ENCODE measurements at places on chromosomes 4 and X.

DNA sequence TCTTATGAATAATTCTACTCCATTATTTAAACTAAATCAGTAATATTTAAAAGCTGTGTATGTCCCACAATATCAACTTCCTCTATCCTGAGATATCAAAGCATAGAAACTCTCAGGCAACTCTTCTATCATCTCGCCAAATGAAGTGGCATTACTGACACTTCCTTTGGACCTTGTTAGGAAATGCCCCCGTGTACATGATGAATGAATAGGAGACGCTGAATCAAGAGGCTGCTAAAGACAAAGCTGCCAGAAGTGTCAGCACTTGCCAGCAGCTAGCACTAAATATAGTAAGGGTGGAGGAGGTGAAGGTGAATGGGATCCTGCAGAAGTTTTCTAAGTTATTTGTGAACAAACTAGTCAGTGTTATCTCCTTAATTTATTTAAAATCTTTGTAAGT, 99.5 kb upstream of the BLTP1 start:
- no peaks in the 10 kb centered on the region for H3K27me3 ChIP-seq
- no peaks in the 10 kb centered on the region for H3K36me3 ChIP-seq
- no peak for DNase-seq
- H3K4me3 ChIP-seq, result no peak overlapping the region
- H3K4me1 ChIP-seq, result peaks cover under 1% of the 10 kb centered on the region
- H3K27ac ChIP-seq, result no peak overlapping the region

DNA sequence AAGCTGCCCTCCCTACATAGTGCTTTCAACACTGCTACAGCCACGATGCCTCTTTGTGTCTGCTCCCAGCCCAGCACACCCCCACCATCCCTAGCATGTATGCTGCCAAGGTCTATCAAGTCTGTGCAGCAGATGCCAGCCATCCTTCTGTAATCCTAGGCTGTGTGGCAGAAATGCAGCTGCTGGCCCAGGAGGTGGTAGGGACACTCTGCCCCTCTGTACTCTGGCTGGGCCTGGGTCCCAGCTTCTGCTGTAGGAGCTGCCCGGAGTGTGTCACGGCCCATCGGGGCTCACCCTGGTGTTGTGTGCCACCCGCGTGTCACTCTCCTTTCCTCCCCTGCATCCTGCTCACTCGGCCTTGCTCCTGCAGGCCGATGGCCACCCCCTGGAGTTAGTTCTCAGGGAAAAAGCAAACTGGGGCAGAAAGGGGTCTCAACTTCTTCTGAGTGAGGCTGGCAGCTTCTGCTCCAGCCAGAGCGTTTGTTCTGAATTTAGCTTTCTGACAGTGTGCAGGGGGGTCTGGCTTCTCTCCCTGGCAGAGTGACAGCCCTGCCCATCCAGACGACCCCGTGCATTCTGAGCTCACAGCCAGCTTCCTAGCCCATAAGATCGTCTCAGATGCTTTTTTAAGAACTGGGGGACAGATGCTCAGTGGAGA, 22.7 kb downstream of the PSAPL1 start:
- H3K4me3 ChIP-seq, result no peak overlapping the region
- H3K4me1 ChIP-seq, result peaks cover 2% of the 10 kb centered on the region
- no peak overlapping the region for H3K27ac ChIP-seq
- DNase-seq, result peak; percentile 34

- no peaks in the 10 kb centered on the region for H3K36me3 ChIP-seq
- H3K27me3 ChIP-seq, result no peaks in the 10 kb centered on the region
Observed at GRCh38 chrX:114635986-114636385, 52.1 kb downstream of the HTR2C start.

- no peak overlapping the region for H3K4me3 ChIP-seq
- H3K4me1 ChIP-seq, result no peaks in the 10 kb centered on the region
- H3K27me3 ChIP-seq, result no peaks in the 10 kb centered on the region
- H3K36me3 ChIP-seq, result no peaks in the 10 kb centered on the region
Observed at GRCh38 chrX:97358941-97359340, 475.2 kb downstream of the RPA4 start.

DNA sequence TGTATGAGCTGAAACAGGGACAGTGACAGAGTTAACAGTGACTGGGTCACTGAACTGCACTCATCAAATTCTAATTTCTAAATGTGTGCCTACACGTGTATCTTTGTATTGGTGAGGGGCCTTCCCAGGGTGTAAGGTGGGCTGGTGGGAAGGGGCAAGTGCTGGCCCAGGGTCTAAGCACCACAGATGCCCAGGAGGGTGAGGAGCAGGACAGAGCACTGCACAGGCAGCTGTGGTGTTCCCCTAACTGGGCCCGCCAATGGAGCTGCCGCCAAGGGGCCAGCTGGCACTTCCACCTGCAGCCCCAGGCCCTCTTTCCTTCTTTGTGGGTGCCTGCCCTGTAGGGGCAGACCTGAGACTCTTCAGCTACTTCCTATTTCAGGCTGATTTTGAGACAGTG, 349.9 kb downstream of the ARHGAP10 start:
- DNase-seq, result no peak
- no peak overlapping the region for H3K27ac ChIP-seq
- H3K4me3 ChIP-seq, result no peak overlapping the region

DNA sequence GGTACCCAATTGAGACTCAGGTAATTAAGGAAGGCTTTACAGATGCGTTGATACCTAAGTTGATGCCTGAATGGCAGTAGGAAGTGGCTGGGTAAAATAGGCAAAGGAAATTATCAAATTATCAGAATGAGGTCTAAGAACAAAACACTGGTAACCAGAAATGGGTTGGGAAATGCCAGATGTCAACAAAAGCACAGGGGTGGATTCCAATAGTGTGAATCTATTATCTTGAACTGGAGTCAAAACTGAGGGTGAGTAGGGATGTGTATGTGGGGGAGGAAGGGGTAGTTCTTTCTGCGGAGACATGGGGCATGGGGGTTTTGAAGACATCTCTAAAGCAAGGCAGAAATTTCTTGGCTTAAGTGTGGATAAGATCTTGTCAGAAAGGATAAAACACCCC, 16.0 kb upstream of the SEPTIN6 start:
- H3K4me1 ChIP-seq, result no peaks in the 10 kb centered on the region
- no peaks in the 10 kb centered on the region for H3K36me3 ChIP-seq
- no peaks in the 10 kb centered on the region for H3K27me3 ChIP-seq
- no peak overlapping the region for H3K27ac ChIP-seq
- H3K4me3 ChIP-seq, result no peak overlapping the region

GRCh38 chr4:115851918-115852766, 738.7 kb upstream of the NDST4 start:
- H3K27ac ChIP-seq, result no peak overlapping the region
- H3K36me3 ChIP-seq, result no peaks in the 10 kb centered on the region
- no peak overlapping the region for H3K4me3 ChIP-seq
- DNase-seq, result peak; percentile 33

- H3K27me3 ChIP-seq, result no peaks in the 10 kb centered on the region
- H3K4me1 ChIP-seq, result peaks cover 5% of the 10 kb centered on the region
- H3K36me3 ChIP-seq, result no peaks in the 10 kb centered on the region
- no peak overlapping the region for H3K27ac ChIP-seq
- no peak for DNase-seq
- no peak overlapping the region for H3K4me3 ChIP-seq
Observed at GRCh38 chrX:46279925-46280313, 265.3 kb downstream of the ZNF674 start.

- no peak overlapping the region for H3K4me3 ChIP-seq
- H3K36me3 ChIP-seq, result no peaks in the 10 kb centered on the region
- H3K4me1 ChIP-seq, result no peaks in the 10 kb centered on the region
- no peak for DNase-seq
- H3K27me3 ChIP-seq, result no peaks in the 10 kb centered on the region
Observed at GRCh38 chrX:111100191-111100590, 4.2 kb downstream of the PAK3 start.

- H3K36me3 ChIP-seq, result no peaks in the 10 kb centered on the region
- H3K4me3 ChIP-seq, result no peak overlapping the region
- H3K27me3 ChIP-seq, result no peaks in the 10 kb centered on the region
- no peaks in the 10 kb centered on the region for H3K4me1 ChIP-seq
Observed at GRCh38 chrX:32741910-32742309, 469.4 kb downstream of the DMD start.

DNA sequence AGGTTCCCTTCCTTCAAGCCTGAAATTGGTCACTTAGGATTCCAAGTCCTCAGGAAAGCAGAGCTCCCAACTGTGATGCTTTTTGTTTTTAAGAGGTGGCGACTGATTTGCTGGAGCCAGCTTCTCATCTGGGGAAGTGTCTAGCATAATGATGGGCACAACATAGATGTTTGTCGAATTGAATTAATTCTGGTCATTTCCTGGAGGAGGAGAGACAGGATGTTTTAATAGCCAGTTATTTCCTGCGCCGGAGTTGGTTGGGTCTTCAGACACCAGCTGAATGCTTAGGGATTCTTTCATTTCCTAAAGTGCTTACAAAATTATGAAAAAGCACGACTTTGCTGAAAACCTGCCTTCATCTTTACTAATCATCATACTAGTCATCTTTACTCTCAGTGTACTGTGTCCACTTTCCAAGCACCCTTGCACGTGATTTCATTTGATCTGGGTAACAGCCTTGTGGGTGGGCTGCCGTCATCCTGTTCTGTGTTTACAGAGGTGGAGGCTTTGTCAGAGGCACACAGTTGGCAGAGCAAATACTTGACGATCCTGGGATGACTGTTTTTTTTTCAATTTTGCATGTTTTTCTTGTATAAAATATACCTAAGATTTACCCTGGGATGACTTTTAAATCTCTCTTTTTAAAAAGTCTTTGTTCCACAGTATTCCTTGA, 49.5 kb downstream of the RGS12 start:
- no peak overlapping the region for H3K27ac ChIP-seq
- H3K4me1 ChIP-seq, result no peaks in the 10 kb centered on the region
- H3K36me3 ChIP-seq, result no peaks in the 10 kb centered on the region
- no peaks in the 10 kb centered on the region for H3K27me3 ChIP-seq
- H3K4me3 ChIP-seq, result no peak overlapping the region
- no peak for DNase-seq

GRCh38 chr4:125244848-125245450, 69.8 kb upstream of the FAT4 start:
- no peaks in the 10 kb centered on the region for H3K36me3 ChIP-seq
- no peak overlapping the region for H3K27ac ChIP-seq
- no peak for DNase-seq
- no peaks in the 10 kb centered on the region for H3K27me3 ChIP-seq
- H3K4me3 ChIP-seq, result no peak overlapping the region

- no peaks in the 10 kb centered on the region for H3K36me3 ChIP-seq
- DNase-seq, result no peak
- H3K4me3 ChIP-seq, result no peak overlapping the region
- no peaks in the 10 kb centered on the region for H3K4me1 ChIP-seq
Observed at GRCh38 chrX:130543603-130544325, 142.0 kb downstream of the RBMX2 start.

All from H1 (cell line).